Body of pancreas (tissue), 4 donors: ENCODE measurements at places on chromosomes 12 and 14. TPM values are rescaled to one million over a fixed set of nuclear protein-coding genes. Genes with fewer than 3 reads are reported as not detected.

Gene BRAP
- total RNA-seq, result 8.8 TPM

Gene BIN2
- total RNA-seq, result 1.3 TPM

Gene MMP17
- 2.6 TPM for total RNA-seq

DNA sequence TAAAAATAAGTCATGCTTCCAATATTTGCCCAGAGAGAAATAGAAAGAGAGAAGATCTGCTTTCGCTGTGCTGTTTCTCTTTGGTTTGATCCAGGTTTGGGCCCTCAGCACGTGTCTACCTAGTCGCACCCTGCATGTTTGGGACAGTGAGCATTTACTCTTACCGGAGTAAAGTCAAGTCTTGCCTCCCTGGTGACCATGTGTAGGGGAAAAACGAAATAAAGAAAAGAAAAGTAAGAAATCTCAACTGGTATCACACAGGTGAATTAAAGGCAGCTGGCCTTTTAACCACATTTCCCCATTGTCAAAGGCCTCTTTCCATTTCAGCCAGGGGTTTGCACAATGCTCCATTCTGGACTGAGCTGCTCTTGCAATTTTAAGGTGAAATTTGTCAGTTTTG is 619.4 kb downstream of the VRK1 start:
- DNase-seq, result no peak

DNA sequence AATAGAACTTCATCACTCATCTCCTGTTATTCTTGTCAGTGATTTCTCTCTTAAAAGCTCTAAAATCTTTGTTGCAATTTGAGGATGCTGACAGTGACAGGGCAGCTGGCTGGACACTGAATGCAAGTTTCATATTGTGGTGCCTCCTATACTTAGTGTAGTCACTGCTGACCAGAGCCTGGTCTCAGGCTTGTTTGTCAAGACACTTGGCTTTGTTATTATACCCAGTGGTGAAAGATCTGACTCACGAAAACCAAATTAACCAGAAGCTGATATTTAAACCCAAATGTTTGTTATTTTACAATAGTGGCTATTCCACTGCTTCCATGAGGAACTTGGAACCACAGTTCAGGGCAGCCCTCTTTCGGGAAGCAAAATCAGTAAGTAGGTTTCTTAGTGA is 42.8 kb downstream of the RPGRIP1 start:
- DNase-seq, result no peak

GRCh38 chr12:50841716-50842531 is 802 bp upstream of the TMPRSS12 start:
- no peak for DNase-seq

DNA sequence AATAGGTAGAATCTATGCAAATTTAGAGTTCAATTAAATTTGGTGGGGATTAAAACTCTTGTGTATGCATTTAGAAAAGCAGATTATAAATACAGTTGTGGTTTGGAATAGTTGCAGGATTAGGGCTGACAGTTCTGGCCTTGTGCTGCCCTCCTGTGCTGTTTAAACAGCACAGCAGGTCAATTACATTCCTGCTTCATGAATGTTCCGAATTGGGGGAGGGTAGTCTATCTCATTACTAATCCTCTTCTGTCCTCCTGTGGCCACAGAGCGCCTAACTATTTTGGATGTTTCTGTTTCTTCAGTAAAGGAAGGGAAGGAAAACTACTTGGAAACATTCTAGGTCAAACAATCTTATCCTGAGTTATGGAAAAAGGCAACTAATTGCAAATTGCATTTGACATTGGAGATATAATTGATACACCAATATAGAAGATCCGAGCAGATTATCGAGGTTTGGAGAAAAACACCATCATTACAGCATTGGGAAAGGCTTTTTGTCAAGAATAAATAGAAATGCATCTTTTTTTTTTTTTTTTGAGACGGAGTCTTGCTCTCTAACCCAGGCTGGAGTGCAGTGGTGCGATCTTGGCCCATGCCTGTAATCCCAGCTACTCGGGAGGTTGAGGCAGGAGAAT is 8.7 kb upstream of the GPR19 start:
- peak; percentile 79 for DNase-seq

- DNase-seq, result no peak
Measured at GRCh38 chr14:44657696-44658388, 150.8 kb upstream of the FSCB start.

GRCh38 chr12:2319737-2320506 is 267.1 kb downstream of the CACNA1C start:
- no peak for DNase-seq
